ENCODE measurements at places on chromosomes 6 and 20.

DNA sequence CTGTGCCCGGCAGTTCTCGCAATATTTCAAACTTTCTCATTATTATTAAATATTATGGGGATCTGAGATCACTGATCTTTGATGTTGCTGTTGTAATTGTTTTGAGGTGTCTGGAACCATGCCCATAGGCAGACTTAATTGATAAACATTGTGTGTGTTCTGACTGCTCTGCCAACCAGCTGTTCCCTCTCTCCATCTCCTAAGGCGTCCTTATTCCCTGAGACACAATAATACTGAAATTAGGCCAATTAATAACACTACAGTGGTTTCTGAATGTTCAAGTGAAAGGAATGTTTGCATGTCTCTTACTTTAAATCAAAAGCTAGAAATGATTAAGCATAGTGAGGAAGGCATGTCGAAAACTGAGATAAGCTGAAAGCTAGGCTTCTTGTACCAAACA, 7.6 kb downstream of the MAPK14 start:
- peak; percentile 40 for DNase-seq

GRCh38 chr6:111646942-111647341, 41.3 kb upstream of the TRAF3IP2 start:
- peak; percentile 87 for DNase-seq

DNA sequence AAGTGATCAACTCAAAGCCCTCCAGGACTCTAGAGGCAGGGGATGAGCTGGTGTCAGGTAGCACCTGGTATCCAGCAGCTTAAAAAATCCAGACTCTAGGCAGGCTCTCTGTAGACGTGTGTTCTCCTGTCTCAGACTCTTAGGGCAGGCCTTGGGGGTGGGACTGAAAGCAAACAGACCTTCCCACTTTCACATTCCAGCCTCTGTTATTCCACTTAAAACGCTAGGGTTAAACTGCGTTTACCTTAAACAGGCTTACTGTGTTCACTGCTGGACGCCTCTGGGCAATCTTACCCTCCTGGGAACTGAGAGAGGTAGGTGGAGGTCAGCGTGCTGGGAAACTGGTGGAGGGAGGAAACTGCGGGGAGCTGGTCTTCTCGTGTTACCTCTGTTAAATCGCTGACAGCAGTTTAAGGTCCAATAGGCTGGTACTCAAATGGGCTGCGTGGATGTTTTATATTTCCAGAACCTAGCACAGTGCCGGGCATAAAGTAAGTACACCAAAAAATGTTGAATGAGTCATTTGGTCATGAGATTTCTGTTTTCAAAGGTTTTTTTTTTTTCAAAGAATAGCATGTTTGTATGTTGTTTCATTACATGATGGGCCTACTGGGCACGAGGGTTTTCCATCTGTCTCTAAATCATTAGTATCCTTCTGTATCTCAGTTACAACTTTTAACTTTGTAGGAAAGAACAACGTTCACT, at the start of gene GCNT2:
Gene GCNT2 (plus strand): TSS at position 248 of the 705 bp plus-strand sequence. CDS start 7,561 bp downstream, outside the sequence.
- DNase-seq: peak; percentile 8

DNA sequence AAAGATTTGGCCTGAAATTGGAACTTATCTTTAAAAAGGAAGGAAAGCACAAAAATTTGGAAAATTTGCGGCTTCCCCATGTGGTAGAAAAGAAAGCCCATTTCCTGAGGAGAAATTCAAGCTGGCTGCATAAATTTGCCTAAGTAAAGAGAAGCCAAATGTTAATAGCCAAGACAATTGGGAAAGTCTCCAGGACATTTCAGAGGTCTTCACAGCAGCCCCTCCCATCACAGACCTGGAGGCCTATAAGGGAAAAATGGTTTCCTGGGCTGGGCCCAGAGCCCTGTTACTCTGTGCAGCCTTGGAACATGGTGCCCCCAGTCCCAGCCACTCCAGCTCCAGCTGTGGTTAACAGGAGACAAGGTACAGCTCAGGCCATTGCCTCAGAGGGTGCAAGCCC, 736.5 kb downstream of the HACE1 start:
- no peak for DNase-seq

DNA sequence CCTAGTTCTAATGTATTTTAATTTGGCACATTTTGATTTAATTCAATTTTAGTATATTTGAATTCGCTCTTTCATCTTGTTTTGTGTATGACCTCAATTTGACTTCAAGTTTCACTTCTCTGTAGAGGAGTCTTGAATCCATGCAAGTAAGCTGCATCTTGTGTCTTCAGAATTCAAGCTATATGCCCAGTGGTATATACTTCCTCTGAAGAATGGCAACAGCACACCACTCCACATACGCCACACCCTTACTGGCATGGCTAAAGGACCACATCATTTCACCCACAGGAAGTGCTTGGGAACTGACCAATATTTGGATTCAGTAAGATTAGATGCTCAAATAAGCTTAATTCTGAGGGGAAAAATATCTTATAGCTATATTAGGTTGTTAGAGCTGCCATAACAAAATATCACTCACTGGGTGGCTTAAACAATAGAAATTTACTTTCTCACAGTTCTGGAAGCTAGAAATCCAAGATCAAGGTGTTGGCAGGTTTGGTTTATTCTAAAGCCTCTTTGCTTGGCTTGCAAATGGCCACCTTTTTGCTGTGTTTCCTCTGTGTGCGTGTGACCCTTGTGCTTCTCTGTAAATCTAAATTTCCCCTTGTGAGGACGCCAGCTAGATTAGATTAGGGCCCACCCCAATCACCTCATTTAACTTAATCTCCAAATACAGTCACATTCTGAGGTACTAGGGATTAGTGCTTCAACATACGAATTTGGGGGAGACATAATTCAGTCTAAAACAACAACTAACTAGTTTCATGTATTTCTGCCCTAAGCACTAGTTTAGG, 2.8 kb upstream of the ASF1A start:
- no peak for DNase-seq

DNA sequence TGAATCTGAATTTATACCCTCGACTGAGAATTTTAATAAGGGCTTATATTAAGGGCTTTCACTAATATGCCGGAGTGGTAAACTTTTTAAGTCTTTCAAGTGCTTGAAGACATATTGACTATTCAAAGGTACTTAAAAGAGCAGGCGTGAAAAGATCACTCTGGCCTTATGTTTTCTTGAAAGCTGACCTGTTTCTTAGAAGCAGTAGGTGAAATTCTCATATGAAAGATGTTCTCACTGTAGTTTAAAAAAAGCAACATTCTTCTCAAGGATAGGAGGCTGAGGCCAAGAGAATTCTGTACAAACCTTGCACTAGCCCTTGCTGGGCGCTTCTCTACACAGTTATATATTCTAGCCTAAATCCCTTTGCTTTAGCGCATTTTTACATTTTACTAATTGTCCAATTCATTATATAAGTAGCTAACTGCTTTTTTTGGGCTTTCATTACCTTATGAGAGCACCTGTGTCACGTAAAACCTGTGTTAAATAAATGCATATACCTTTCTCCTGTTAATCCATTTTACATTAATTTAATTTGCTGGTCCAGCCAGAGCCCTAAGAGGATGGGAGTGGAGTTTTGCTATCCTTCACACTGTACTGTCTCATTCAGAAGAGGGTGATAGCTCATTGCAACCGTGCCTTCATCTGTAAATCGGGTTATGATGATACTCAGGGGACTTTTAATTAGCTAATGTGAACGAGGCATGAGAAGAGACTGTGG, 59.6 kb upstream of the HFE start:
- no peak for DNase-seq

DNA sequence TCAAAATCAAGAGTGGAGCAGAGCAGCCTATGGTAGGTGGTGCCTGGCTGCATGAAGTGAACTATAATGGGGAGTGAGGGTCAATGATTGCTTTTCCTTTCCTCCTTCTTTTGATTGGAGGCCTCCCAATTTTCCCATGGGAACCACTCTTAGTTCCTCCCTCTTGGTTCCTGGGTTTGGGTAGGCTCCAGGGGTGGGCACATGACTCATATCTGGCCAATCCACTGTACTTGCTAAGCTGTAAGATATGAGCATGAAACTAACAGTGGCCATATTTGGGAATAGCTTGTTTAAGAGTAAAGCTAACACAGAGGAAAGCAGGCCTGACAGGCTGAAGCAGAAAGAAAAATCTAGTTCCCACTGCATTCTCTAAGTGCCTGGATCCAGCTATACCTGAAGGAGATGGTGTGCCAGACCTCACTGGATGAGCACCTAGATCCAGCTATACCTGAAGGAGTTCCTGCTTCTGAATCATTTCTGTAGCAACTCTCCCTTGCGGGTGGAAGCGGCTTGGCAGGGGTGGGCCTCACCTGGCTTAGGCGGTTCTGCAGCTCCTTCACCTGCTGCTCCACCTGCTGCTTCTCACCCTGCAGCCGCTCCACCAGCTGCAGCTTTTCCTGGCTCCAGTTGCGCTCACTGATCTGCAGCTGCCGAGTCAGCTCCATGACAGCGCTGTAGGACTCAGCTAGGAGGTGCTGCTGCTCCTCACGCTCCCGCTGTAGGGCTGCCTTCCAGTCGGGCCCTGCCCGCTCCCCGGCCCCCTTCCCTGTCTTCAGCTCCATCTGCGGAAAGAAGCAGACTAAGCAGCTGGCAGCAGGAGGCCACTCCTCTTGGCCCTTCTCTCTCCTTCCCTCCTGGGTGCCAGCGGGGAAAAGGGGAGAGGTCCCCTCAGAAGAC, 29.0 kb upstream of the DSN1 start:
- DNase-seq: peak; percentile 24

GRCh38 chr6:164121527-164121926, 707.0 kb downstream of the QKI start:
- no peak for DNase-seq

DNA sequence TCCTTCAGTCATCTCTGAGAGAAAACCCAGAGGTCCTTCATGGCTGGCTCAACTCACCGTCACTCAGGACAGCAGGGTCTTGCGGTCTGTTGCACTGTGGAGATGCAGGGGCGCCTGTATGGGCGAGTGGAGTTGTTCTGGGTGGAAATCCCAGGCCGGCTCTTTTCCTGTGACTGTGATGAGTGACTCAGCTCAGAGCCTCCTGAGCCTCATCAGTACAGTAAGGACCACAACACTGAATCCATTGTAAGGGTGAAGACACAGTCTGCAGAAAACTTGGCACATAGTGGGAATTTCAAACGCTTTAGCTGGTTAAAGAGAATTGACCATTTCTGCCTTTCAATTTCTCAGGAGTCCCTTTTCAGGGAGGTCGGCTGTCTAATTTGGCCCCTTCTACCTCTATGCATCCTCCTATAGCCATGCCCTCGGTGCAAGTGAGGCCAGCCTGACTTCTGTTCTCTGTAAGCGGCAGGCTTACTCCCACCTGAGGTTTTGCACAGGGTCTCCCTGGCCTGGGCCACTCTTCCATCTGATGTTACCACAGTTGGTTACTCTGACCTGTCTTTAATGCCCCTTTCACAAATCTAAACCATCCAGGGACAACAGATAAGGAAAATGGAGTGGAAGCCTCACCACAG, 35.5 kb upstream of the TBXT start:
- DNase-seq: no peak
